ENCODE measurements at places on chromosomes 12 and 14. TPM values are rescaled to one million over a fixed set of nuclear protein-coding genes. Genes with fewer than 3 reads are reported as not detected.

GRCh38 chr12:131383291-131383690, 327.6 kb upstream of the SFSWAP start:
- H3K27ac ChIP-seq = no peak overlapping the region
- no peaks in the 10 kb centered on the region for H3K27me3 ChIP-seq
- DNase-seq = no peak
- no peaks in the 10 kb centered on the region for H3K36me3 ChIP-seq

GRCh38 chr14:104392396-104393198, 187.0 kb upstream of the C14orf180 start:
- no peaks in the 10 kb centered on the region for H3K36me3 ChIP-seq
- H3K4me3 ChIP-seq = no peak overlapping the region
- no peak for DNase-seq
- peaks cover 7% of the 10 kb centered on the region for H3K4me1 ChIP-seq
- H3K27ac ChIP-seq = peak overlapping the region; percentile 73

The COX8C gene
- not detected for total RNA-seq

The SGPP1 gene
- 15.1 TPM for total RNA-seq

The GPX2 gene
- total RNA-seq = not detected

DNA sequence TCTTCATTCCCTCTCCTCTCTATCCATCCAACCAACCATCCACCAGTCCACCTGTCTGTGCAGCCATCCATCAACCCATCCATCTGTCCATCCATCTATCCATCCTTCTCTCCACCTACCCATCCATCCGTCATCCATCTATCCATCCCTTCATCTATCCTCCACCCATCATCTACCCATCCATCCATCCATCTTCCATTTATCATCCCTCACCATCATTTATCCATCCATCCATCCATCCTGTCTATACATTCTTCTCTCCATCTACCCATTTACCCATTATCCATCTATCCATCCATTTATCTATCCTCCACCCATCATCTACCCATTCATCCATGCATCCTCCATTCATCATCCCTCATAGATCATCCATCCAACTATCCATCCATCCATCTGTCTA, 24.4 kb downstream of the AACS start:
- no peak overlapping the region for H3K4me3 ChIP-seq
- no peak for DNase-seq
- peaks cover 4% of the 10 kb centered on the region for H3K36me3 ChIP-seq
- H3K27ac ChIP-seq = no peak overlapping the region
- no peaks in the 10 kb centered on the region for H3K27me3 ChIP-seq

DNA sequence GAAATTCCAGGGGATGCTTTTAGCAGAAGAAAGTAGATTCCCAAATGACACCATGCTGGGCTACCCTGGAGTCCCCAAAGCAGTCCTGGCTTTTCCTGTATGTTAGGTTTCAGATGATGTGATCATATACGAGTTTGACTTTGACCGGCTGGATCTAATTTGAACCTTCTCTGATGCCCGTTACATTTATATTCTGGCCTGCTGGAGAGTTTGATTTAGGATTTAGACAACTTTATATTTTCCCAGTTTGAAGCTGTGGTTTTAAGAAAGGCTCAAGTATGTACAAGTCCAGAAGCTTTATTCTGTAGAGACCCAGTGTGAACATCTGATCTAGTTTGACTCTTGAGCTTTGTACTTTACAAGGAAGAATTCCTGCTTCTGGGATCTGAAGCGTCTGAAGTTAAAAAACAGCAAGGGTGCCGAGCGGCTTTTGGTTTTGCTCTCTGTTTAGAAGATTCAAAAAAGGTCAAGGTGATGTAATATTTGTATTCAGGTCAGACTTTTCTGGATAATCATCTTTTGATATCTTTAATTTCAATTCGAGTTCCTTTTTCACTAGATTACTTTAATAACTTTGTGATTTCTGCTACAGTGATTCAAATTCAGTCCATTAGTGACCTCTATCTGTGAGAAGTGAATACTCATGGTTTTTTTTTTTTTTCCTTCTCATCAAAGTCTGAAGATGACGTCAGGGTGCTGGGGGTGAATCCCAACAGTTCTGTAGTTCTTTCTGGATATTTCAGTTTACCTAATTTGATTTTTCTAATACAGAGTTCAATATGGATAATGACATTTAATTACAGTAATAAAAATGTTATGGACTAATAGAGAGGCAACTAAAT, 6.3 kb downstream of the FLRT2 start:
- no peaks in the 10 kb centered on the region for H3K36me3 ChIP-seq
- H3K27me3 ChIP-seq = peaks cover 17% of the 10 kb centered on the region
- no peaks in the 10 kb centered on the region for H3K4me1 ChIP-seq

DNA sequence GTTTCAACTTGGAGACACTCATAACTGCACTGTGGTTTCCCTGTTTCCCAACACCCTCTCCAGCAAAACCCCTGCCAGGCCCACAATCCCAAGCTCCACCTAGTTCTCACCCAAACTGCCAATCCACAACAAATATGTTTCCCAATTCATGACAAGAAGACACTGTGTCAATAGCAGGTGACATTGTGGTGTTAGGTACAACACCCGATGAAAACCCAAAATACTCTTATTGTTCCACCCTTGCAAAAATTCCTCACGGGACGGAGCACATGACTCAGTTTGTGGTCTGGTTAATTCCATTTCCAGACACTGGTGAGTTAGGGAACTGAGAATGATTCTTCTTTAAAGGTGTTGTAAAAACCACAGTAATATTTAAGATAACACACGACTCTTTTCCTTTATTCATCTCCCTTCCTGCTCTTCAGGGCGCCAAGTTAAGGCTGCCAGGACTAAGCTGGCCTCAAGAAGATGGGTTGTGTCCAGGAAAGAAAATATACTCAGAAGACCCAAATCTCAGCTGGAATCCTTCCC, 735.5 kb downstream of the MED13L start:
- H3K4me3 ChIP-seq = no peak overlapping the region
- H3K27ac ChIP-seq = no peak overlapping the region
- H3K36me3 ChIP-seq = no peaks in the 10 kb centered on the region
- no peaks in the 10 kb centered on the region for H3K27me3 ChIP-seq
- no peak for DNase-seq
- no peaks in the 10 kb centered on the region for H3K4me1 ChIP-seq

- no peak overlapping the region for H3K4me3 ChIP-seq
- peaks cover 4% of the 10 kb centered on the region for H3K36me3 ChIP-seq
- no peak overlapping the region for H3K27ac ChIP-seq
- DNase-seq = no peak
These were observed 104.6 kb downstream of the BICD1 start for GRCh38 chr12:32211066-32211899.

DNA sequence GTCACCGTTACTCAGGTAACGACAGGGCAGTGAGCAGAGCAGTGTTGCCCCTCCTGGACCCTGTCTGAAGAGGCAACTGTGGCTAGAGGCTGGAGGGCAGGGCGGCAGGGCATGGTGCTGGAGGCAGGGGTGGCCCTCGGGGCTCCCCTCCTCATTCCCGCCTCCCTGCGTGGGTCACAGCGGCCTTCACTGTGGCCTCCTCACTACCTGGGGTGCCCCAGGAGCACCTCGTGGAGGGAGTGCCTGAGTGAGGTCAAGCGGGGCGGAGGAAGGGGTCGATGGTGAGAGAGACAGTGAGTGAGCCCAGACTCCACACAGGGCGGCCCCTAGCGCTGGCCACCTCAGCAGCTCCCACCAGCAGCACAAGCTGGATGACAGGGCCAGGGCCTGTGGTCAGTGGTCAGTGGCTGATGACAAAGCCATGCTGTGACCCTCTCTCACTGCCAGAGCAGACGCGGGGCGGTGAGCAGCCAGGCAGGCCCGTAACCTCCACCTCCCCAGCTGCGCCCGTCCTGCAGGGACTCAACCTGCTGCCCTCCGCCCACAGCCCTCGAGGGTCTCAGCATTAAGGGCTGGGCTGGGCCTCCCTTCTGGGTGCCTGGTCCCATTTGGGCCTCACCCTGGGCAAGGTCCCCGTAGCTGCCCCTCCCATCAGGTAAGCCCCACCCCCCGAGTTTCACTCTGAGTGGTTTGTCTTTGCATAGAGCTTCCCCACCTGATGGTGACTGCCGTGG, 17.8 kb downstream of the GPR132 start:
- no peak overlapping the region for H3K4me3 ChIP-seq
- peaks cover 13% of the 10 kb centered on the region for H3K27me3 ChIP-seq
- no peak overlapping the region for H3K27ac ChIP-seq
- H3K4me1 ChIP-seq = peaks cover 18% of the 10 kb centered on the region

DNA sequence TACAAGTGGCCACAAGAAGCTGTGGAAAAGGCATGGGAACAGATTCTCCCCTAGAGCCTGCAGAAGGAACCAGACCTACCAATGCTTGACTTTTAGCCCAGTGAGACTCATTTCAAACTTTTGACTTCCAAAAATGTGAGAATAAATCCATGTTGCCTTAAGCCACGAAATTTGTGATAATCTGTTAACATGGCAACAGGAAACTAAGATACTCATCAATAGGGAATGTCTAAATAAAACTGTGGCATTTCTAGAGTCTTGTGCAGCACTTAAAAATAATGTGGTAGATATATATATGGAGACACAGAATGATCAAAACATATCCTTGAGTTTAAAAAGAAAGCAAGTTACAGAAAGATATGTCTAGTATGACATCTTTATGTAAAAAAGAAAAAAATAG, 12.0 kb downstream of the HECTD4 start:
- H3K27me3 ChIP-seq = no peaks in the 10 kb centered on the region
- H3K4me3 ChIP-seq = no peak overlapping the region
- H3K36me3 ChIP-seq = no peaks in the 10 kb centered on the region

DNA sequence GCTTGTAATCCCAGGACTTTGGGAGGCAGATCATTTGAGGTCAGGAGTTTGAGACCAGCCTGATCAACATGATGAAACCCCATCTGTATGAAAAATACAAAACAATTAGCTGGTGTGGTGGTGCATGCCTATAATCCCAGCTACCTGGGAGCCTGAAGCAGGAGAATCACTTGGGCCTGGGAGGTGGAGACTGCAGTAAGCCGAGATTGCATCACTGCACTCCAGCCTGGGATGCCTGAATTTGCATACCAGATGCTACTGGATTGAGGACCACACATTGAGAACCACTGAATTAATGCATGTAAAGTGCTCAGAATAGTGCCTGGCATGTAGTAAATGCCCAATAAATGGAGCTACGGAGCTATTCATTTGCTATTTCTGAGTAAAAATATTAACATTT, 14.9 kb upstream of the MYH7 start:
- H3K27me3 ChIP-seq = no peaks in the 10 kb centered on the region
- no peak overlapping the region for H3K4me3 ChIP-seq
- no peak for DNase-seq
- no peaks in the 10 kb centered on the region for H3K36me3 ChIP-seq
- H3K27ac ChIP-seq = no peak overlapping the region
- no peaks in the 10 kb centered on the region for H3K4me1 ChIP-seq

- no peak overlapping the region for H3K27ac ChIP-seq
- H3K27me3 ChIP-seq = no peaks in the 10 kb centered on the region
- DNase-seq = no peak
- H3K4me1 ChIP-seq = no peaks in the 10 kb centered on the region
These were observed 477.1 kb upstream of the CCDC196 start for GRCh38 chr14:66009089-66009488.

The RASSF8 gene
- not detected for total RNA-seq

The KRT75 gene
- not detected for total RNA-seq

The CATSPERB gene
- total RNA-seq = 6.2 TPM

- DNase-seq = peak; percentile 83
- no peaks in the 10 kb centered on the region for H3K27me3 ChIP-seq
- H3K27ac ChIP-seq = peak overlapping the region; percentile 88
- H3K4me1 ChIP-seq = peaks cover 31% of the 10 kb centered on the region
These were observed 602 bp downstream of the APEX1 start for GRCh38 chr14:20455355-20456300.
